Umbilical cord (tissue), 2 donors: ENCODE measurements at places on chromosomes 1 and 21.

- DNase-seq = no peak
Observed at GRCh38 chr1:118948846-118949245, 39.3 kb downstream of the TBX15 start.

DNA sequence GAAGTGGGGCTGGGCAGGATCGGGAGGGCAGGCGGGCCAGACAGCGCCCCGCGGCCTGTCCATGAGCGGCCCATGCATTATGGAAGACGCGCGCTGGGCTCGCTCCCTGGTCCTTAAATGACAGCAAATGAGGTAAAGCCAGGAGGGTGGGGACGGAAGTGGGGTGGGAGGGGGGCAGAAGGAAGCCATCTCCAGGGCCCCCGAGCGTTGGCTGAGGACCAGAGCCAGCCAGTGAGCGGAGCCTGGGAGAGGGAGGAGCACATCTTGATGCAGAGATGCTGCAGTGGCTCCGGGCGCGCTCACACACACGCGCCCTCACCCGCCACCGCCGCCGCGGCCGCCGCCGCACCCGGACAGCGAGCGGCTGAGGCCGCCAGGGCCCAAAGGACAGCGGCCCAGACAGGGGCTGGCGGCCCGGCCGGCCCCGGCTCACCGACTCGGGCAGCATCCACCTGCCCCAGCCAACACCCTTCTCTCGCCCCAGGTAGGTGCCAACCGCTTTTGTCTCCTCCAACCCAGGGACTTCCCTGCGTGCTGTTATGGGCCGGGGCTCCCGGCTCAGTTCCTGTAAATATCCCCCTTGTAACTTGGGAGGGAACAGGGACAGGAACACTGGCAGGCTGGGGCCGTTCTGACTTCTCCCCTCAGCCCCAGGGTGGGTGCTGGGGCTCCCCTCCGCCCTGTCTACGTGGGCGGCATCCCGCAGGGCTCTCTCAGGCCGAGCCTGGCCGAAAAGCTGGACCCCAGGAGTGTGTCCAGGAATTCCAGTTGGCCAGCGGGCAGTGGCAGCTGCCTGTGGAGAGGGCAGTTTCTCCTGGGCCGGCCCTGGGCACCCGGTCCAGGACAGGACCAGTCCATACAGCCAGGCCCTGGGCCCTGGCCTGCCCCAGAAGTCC is at the start of gene CNTN2:
Gene CNTN2 (plus strand): TSS at position 302 of the 896 bp plus-strand sequence. CDS start 9,974 bp downstream, outside the sequence.
- DNase-seq = peak; percentile 48

- no peak for DNase-seq
Observed at GRCh38 chr1:83781667-83782066, 217.3 kb downstream of the TTLL7 start.

- peak; percentile 53 for DNase-seq
Observed at GRCh38 chr1:157103268-157103667, 3.7 kb upstream of the ETV3L start.

DNA sequence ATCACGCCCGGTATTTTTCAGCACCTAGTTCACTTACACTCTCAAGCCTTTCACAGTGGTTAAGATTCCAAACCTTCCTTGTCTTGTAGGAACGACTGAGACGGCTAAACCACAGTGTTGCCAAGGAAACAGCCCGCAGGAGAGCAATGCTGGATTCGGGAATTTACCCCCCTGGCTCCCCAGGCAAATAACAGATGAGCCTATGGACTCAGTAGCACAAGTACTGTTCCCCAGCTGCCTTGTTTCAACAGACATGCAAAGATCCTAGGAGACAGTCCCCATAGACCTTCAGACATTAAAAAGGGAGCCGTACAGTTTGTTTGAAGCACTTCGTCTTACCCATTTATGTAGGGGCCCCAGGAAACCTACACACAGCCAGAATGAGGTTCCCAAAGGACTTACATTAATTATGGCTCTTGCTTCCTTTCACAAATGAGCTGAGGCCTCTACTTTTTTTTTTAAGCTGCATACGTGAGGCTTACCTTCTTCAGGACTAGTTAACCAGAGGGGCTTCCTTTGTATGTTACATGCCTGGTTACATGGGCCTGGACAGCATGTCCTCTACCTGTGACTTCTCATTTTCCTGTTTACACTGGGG is 2.7 kb downstream of the SNAPIN start:
- no peak for DNase-seq

DNA sequence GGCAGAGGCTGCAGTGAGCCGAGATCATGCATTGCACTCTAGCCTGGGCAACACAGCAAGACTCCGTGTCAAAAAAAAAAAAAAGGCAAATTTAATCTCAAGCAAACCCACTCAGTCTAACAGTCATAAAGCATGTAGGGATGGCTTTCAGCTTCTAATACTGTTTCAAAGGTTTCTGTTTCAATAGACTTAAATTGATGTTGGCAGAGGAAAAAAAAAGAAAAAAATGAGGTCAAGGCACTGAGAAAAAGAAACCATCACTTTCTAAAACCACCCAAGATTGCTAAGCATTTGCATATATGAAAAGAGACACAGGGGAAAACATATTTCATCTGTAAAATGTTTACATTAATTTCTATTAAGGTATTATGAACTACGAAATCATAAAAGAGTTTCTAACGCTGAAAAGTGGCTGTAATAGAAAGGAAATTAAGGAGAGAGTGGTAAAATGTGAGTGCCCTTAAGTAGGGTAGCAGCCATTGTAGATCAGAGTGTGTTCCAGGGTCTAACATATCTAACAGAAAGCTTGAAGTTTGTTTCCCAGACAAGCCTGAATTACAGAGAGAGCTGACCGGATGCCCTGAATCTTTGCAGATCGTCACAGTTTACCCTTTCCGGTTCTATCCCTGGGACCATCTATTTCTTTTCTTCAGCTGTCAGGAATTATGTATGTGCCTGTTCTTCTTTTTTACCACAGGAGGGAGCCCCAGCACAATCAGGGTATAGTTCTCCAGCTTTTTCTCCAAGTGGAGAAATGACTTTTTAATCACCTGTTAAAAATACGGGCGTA is 70.0 kb downstream of the PLD5 start:
- DNase-seq = peak; percentile 36

DNA sequence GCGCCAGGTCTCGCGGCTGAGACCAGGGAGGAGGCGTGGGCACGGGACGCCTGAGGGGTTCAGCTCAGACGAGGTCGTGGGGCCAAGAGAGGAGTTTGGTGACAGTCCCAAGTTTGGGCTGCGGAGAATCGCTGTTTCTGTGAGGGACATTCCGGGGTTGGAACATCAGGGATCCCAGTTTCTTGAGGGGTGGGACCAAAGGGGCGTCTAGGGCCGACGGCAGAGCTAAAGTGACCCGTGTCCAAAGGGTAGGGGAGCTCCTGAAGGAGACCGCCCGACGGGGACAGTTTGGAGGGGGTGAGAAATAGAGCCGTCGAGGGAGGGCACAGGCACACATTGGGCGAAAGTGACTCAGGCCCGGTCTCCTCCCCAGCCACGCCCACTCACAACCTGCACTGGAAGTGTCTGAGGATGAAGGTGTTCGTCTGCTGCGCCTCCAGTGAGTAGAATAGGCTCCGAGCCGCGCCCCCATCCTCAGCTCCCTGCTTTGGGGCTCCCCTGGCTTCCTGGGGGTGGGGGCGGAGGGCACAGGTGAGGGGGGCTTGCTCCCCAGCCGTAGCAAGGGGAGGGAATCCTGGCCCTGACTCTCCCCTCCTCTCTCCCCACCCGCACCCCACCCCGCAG is 7.0 kb downstream of the EFNA3 start:
- peak; percentile 71 for DNase-seq

DNA sequence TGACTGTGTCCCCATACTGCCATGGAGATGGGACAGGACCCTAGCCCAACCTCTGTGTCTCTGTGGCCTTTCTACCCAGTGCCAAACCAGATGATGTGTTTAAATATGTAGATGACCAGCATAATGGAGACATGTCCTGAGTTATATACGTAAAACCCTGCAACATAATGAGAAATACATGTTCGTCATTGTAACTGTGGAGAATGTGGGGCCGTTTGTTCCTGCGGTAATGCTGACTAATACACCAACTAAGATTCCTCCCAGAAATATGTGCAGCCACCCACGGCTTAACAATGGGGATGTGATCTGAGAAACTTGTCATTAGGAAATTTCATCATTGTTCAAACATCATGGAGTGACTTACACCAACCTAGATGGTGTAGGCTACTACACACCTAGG is 71.7 kb upstream of the SIM2 start:
- DNase-seq = no peak
